Right ventricle myocardium inferior (tissue), 1 donor: ENCODE measurements at places on chromosomes 12 and 14.
A peak's percentile ranks its signal among the peaks of the same experiment; 100 is the strongest.

GRCh38 chr12:32477714-32478113, 78.4 kb downstream of the FGD4 start:
- no peak for DNase-seq

DNA sequence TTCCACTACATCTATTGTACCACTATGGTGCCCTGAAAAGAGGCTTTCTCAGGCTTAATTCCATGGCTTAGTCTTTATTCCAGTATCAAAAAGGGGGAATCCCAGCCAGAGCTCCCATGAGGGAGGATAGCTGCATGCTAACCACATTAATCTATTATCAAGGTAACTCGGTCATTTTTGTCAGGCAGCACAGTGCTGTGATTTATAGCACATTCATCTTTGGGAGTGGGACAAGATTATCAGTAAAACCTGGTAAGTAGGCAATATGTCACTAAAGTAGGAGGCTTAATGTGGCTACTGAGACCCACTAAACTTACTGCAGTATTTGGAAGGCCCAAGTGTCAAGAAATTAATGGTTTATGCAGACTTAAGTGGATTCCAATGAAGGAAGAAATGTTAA, 58.9 kb downstream of the DAD1 start:
- DNase-seq: no peak

DNA sequence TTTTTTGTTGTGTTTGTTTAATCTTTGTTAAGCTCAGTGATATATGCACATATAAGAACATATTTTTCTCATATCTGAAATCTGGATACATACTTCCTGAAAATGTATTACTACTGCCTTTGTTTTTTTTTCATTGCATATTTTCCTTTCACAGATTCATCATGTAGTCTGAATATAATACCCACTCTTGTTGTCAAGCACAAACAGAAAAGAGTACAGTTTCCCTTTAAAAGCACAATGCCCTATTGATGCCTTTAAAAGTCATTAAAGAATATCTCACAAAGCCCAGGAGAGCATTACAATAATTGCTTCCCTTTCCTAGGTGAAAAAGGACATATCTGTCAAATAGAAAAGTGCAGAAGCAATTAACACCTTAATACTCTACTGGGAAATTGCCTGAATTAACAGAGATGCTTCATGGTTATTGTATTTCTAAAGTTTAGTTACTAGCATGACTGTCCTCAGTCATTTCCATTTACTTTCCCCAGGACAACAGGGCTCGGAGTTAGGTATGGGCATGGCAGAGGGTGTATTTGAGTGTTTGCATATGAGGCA, 107.4 kb downstream of the GRIP1 start:
- no peak for DNase-seq

DNA sequence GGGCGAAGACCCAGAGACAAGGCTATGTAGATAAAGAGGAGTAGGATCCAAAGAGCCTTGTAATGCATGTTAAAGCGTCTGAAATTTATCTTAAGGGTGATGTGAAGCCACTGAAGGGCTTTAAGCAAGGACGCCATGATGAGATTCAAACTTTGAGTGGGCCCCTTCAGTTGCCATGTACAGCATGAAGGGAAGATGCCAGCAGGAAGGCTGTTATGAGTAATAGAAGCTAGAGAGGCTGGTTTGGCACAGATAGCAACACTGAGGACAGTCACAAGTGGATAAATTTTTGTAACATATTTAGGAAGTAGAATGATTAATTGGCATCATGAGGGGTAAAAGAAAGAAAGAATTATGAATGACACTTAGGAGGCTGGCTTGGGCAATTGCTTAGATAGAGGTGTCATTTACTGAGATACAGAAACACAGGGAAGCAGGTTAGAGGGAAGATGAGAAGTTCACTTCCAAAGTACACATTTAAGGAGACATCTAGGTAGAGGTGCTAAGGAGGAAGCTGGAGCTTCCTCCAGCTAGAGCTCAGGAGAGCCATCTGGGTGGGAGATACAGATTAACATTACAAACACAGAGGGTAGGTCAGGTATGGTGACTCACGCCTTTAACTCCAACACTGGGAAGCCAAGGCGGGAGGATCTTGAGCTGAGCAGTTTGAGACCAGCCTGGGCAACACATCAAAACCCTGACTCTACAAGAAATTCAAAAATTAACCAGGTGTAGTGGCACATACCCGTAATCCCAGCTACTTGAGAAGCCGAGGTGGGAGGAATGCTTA, 13.7 kb downstream of the ATG2B start:
- DNase-seq: no peak

DNA sequence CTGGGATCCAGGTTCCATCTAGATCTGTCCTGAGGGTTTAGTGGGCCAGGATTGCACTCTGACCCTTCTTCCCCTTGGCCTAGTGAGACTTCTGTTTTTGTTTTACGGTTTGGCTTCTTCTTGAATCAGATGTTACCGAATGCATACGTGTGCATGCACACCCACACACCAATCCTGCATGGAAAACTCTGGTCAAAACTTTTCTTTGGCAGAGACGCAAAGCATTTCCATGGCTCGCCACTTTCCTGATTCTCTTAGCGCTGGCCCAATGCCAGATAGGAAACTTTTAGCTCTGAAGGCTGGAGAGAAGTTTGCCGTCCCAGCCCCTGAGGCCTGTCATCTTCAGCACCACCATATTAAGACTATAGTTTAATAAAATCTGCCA, 67.4 kb upstream of the ACTN1 start:
- DNase-seq: no peak

- no peak for DNase-seq
Measured at GRCh38 chr14:83873669-83874068, 1656.3 kb upstream of the FLRT2 start.

- no peak for DNase-seq
Measured at GRCh38 chr12:48717252-48717695, 767 bp upstream of the CCNT1 start.

DNA sequence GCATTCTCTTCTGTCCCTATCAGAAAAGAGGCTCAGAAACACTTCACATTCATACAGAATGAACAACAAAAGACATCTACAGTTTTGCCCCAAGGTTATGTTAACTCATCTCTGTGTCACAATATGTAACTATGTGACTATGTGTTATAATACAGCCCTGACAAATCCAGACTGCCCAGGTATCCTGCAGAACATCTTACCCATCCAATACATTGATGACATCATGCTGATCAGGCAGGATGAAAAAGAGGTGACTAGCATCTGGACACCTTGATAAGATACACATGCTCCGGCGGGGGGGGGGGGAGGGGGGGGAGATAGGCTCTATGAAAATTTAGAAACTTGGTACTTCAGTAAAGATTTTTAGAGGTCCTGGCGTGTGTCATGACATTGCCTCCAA, 8.3 kb upstream of the GNS start:
- no peak for DNase-seq

GRCh38 chr14:102218688-102219087, 79.0 kb downstream of the WDR20 start:
- no peak for DNase-seq

- no peak for DNase-seq
Measured at GRCh38 chr12:65810036-65810435, 14.2 kb upstream of the HMGA2 start.

DNA sequence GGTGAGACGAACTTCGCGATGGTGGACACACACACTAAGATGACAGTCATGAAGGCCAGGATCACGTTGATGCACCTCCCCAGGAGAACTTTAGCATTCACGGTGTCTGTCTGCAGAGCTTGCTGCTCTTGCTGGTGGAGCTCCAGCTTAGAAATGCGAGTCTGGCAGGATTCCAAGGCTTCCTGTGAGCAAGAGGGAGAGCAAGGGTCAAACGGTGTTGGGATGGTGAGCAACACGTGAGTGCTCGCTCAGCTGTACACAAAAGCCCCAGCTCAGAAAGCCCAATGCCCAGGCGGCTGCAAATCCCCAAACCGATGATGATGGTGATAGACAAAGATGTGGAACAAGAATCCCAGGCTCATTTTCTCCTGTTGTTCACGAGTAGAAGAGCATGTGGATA, 78.8 kb downstream of the TMCC3 start:
- DNase-seq: no peak

- DNase-seq: no peak
Measured at GRCh38 chr12:43694879-43695278, 63.7 kb downstream of the PUS7L start.

DNA sequence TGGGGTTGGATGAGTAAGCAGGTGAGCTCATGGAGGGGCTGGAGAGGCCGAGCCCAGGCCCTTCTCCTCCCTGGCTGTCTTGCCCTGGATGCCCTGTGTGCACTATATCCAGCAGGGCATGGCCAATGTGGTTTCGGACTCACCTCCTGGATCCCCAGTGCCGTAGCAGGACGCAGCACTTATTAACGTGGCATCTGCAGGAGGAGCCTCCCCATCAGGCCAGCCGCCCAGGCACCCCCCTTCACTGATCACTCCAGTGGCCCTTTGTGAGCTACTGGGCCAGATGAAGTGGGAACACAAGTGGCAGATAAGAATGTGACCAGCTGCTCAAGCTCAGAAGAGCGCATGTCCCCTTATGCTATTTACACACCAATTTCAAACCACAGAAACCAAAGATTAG, 43.1 kb upstream of the DICER1 start:
- no peak for DNase-seq

DNA sequence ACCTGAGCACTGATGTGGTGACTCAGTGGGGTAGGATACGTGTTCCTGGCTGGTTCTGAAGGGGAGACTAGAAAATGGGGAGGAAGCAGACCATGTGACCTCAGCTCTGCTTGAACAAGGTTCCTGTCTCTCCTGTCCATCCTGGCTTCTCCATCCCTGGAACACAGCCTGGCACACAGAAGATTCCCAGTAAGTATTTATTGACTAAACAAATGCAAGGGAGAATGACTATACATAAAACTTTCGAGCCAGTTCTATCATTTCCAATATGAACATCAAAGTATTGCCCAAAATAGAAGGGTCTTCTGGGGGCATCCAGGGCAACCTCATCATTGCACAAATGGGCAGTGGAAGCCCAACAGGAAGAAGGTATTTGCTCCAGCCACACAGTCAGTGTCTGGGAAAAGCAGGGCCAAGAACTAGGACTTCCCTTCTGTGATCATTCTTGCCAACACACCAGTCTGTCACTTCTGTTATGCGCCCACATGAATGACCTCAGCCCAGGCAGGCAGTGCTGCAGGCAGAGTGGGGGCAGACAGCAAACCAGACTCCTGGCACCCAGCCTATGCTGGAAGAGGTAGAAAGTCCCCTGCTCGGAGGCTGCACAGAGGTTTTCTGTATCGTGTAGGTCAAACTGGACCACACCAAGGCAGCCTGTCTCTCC, 5.6 kb upstream of the SERPINA9 start:
- no peak for DNase-seq

GRCh38 chr14:90804292-90805083, 11.7 kb downstream of the TTC7B start:
- DNase-seq: no peak

- no peak for DNase-seq
Measured at GRCh38 chr14:92686411-92686899, 62.0 kb downstream of the LGMN start.

DNA sequence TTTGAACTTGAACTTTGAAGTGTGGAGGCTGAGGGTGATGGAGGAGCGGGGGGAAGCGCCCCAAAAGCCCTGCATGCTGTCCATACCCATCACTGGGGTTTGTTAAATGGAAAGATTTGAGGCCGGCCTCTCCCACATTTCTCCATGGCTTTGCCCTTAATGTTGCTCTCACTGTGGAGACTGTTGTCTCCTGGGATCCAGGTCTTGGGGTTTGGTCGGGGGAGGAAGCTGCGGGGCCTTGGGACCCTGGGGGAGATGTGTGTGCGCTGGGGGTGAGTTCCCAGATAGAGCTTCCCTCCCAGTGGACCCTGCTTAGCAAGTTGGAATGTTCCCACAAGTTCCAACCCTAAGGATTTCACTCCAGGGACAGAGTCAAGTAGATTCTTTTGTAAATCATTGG, 28.0 kb upstream of the LRTM2 start:
- no peak for DNase-seq

DNA sequence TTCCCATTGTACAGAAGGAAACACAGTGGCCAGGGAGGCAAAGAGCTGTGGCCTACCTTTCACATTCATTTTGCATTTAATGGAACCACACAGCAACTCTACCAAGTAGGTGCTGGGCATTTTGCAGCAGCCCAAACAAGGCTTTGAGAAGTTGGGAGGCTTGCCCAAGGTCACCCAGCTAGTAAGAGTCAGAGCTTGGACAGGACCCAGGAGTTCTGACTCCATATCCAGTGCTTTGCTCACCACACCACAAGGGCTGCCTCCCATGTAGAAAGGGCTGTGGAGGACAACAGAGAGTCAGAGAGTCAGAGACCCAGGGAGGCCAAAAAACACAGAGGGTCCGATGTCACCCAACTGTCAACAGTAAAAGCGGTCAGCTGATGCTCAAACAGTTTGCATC, 400.2 kb downstream of the BCL11B start:
- no peak for DNase-seq

GRCh38 chr12:110744601-110745264, 2.0 kb upstream of the PPP1CC start:
- no peak for DNase-seq

DNA sequence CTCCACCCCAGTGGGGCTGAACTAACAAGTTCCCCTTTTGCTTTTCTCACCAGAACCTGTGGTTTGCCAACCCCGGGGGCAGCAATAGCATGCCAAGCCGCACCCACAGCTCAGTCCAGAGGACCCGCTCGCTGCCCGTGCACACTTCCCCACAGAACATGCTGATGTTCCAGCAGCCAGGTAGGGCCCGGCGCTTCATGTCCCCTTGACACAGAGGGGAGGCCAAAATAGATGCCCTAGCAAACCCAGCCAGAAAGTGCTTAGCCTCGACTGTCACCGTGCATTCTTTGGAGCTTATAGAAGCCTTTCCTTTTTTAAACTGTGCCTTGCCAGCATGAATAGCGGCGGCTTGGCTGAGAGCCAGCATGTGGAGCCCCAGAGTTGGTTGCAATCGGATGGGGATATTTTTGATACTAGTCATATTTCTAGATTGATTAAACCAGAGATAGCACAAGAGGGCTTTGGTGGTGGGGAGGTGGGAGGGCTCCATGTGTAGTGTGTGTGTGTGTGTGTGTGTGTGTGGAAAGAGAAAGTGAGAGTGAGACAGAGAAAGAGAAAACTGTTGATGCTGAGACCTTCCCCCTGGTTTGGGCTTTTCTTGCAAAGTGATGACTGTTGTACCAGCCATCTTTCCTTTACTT, 126.1 kb downstream of the GCH1 start:
- DNase-seq: peak; percentile 87

GRCh38 chr12:131101703-131102492, 148.2 kb downstream of the ADGRD1 start:
- DNase-seq: peak; percentile 32

GRCh38 chr14:82641050-82641540, 1107.4 kb upstream of the SEL1L start:
- DNase-seq: no peak

DNA sequence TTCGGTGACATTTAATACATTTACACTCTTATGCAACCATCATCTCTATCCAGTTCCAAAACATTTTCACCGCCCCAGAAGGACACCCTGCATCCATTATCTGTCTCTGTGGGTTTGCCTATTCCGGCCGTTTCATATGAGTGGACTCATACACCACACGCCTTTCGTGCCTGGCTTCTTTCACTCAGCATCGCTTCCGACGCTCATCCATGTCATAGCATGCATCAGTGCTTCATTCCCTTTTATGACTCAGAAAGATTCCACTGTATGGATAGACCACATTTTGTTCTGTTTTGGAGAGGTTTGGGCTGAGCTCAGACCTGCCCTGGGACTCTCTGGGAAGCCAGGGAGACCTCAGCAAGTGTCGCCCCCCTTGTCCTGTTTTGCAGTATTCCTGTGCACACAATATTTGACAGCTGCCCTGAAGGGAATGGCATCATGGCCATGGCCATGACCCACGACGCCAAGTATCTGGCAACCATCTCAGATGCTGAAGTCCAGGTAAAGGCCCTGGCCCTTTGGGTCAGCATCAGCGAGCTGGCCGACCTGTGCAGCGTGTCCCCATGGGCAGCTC, 23.8 kb downstream of the CFAP251 start:
- DNase-seq: no peak

- no peak for DNase-seq
Measured at GRCh38 chr12:67531501-67531900, 117.0 kb upstream of the DYRK2 start.
